ENCODE measurements at places on chromosomes 4 and X.
A peak's percentile ranks its signal among the peaks of the same experiment; 100 is the strongest.

- no peak for DNase-seq
Measured at GRCh38 chr4:55512922-55513571, 33.7 kb downstream of the CLOCK start.

GRCh38 chr4:82517043-82517442 lies 44.7 kb downstream of the TMEM150C start:
- DNase-seq: no peak

GRCh38 chr4:180521181-180521580 lies 1722.0 kb upstream of the TENM3 start:
- DNase-seq: no peak

DNA sequence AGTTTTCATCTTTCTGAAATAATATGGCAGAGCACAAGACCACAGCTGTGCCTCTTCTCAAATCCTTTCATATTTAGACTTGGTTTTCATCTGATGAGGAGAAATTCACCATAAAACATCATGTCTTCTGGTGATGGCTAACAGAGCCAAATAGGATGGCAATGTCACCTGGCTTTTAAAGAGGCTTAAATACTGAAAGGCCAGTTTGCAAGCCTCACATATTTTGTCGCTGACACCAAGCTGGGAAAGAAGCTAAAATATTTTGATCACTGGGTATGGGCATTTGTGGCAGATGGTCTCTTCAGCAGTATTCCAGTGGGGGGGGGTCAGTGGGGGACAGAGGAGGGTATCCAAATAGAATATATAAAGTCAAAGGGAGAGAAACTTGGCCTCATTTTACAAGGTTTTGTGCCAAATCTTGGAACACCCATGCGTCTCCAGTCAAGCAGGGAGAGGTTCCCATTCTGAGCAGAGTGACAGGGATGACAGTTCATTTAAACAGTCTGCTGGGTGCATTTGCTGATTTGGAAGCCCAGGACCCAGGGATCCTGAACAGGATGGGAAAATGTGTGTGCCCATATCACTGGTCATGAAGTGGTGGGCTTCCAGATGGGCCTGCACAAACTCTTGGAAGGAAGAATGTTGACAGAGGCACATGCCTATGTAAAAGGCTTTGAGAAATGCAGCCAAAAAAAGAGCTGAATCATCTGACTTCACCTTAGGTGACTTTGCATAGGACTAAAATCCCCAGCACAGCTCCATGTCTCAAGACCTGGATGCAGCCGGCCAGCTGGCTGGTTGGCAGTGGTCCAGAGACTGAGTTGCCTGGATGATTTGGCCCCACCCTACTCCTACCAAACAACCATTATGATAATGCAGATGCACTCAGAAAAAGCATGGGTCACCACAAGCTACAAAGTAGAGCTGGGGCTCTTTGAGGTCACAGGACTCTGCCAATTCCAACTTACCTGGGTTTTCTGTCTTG lies 484.4 kb upstream of the NR3C2 start:
- peak; percentile 61 for DNase-seq

DNA sequence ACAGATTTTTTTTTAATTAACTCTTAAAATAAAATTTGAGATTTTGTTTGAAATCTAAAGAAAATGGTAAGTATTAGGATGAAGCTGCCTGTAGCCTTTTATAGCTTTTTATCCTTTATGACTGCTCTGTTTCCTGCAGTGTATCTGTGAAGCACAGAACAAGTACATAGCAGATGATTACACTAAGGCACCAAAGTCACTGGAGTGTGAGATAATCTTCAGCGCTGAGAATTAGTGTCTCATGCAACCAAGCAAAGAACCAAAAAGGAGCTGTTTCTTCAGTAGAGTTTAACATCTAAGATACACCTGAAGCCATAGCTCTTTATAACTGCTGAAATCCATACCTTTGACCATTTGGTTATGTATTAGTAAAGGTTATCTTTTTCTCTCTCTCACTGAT lies 1989.8 kb upstream of the PCDH10 start:
- no peak for DNase-seq

DNA sequence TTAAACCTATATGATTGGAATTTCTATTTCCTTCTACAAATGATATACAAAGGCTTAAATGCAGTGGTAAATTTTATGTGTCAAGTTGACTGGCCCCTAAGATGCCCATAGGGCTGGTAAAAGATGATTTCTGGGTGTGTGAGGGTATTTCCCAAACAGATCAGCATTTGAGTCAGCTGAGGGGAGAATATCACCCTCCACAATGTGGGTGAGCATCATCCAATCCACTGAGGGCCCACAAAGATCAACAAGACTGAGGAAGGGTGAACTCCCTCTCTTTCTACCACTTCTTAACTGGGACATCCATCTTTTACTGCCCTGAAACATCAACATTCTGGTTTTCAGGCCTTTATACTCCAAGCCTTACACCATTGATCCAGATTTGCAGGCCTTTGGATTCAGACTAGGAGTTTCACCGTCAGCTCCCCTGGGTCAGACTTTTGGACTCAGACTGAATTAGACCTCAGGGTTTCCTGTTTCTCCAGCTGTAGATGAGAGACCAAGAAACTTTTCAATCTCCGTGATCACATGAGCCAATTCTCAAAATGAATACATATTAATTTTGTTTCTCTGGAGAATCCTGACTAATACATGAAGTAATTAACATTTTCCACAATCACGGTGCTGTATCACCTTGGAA lies 1020.7 kb upstream of the SLIT2 start:
- DNase-seq: no peak

DNA sequence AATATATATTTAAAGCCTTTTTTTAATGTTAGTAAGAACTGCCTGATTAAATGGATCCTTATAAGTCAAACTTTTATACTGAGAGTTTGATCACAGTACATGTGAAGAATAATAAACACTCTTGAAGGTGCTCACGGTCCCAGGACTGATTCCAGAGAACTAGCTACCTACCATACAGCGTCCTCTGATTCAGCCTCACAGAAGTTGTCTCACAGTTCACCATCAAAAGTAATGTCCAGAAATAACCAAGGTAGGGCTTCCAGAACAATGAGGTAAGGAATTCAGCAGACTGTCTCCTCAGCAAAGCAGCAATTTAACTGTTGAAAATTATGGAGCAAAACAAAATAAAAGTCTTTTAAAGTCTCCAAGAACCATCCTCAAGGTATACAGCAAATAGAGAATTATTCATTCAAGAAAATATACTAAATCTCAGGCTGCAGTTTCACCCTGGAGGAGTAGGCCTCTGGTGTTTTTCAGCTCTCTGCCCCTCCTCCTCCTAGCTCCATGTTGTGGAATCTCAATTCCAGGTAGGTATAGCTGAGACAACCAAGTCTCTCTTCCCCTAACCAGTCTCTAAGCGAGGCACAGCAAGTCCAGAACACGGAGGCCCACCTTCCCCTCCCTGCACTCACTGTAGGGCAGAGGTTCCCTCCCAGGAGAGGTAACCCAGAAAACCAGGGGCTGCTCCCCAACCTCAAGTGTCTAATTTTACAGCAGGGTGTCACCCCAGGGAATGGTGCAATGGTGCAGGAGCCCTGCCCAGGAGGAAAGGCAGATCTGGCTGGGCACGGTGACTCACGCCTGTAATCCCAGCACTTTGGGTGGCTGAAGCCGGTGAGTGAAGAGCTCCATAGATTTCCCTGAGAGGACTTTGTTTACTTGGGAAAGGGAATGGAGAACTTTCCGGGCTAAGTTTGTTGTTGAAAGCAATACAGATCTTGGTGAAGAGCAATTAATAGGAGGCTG lies 28.6 kb downstream of the FAM241A start:
- no peak for DNase-seq

DNA sequence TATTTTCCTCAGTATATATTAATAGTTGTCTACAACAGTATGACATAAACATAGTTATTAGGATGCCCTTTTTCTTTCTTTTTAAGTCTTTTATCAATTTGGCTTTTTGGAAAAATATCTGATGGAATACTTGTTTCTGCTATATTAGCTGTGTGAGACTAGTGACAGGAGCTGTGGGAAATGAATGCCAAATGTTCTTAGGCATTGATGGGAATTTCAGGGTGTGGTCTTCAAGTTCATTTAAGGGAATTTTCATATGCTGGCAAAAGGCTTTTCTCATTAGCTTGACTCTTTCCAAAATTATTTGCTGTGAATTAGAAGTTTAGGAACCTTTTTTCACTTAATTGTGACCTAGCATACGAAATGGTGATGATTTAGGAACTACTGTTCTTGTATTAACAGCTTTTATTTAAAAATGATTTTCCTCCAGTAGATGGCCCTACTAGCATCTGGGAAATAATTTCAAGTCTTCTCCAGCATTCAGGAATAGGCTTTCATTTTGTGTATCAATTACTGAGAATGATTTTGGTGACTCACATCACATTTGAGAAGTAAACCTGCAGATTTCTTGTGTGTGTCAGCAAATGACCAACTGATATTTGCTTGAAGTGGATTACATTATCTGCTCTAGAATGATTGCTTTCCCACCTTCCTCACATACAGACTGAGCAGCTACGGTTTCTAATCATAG lies 70.9 kb downstream of the HTT start:
- DNase-seq: no peak

DNA sequence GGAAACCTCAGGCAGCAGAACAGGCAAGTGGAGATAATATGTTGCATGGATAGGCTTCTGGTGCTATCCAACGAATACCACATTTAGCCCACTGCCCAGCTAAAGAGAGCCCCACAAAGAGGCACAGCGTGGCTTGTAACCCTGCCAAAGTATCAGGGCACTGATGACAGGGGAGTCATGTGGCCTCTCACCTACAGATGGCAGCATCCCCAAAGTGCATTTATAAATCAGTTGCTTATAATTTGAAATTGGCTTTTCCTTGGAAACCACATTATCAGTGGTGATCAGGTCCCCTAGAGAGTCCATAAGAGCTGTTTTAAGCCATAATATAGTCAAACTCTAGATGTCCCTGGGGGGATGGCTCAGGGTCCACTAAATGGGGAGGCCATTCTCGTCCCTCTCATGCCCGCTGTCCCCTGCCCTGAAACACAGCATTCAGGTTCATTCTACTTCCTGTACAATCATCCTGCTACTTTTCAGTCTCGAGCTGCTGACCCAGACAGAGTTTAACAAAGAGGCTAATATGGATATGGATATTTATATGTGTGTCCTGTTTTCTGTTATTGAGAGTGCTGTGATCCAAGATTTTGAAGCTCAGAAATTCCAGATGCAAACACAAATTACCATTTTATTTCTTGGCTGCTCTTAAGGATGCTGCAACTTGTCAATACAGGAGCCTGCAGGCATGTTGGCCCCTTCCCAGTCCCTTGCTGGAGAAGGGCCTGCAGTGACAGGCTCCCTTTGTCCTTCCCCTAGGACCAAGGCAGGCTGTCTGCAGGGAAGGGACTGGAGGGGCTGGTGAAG lies 28.5 kb downstream of the SRPX start:
- no peak for DNase-seq

DNA sequence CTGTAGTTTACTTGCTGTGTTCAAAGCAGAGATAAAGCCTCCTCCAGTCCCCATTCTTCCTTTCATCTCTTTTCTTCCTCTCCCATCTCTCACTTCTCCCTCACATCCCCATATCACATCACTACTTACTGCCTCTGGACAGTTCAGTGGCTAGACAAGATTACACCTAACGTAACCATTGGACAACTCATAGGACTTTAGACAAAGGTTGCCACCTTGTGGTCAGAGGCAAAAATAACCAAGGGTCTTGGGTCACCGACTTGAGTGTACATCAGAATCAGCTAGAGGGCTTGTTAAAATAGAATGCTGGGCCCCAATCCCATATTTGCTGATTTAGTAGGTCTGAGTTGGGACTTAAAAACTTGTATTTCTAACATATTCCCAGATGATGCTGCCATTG lies 109.3 kb upstream of the DGKK start:
- DNase-seq: peak; percentile 62

GRCh38 chrX:53684415-53685192 lies 1.9 kb downstream of the HUWE1 start:
- DNase-seq: peak; percentile 29

- DNase-seq: no peak
Measured at GRCh38 chr4:135510582-135510981, 1309.0 kb upstream of the PABPC4L start.

DNA sequence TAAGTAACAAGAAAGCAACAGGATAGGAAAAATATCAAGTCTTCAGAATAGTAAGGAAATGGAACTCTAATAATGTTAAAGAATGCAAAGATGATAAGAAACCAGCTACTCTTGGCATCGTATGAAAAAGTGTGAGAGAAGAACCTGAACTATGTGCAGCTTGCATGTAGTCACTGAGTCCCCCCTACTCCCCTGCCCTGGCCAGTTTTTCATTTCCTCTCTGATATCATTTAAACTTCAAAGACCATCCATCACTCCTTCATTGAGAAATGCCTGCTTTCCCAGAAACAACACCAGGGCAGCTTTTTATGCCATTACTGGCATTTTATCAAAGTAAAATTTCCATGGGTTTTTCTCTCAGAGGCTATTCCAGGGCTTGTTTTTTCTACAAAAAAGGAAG lies 28.1 kb downstream of the INPP4B start:
- DNase-seq: no peak

DNA sequence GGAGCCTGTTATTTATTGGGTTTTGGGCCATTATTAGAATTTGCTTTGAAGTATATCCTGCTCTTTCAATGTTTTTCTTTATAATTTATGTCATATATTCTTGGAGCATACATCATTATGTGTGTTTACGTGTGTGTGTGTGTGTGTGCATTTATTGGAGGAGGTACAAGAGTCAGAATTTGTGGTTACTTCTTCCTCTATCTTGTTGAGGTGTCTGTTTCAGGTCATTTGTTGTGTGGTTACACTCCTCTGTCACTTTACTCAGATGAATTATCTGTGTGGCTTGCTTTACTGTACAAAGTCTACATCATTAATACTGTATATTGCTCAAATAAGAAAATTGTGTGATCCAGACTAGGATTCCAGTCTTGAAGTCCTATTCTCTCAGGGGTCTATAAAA lies 1957.4 kb upstream of the TENM3 start:
- DNase-seq: no peak
